Vagina (tissue), 2 donors: ENCODE measurements at places on chromosomes 1 and 21. TPM values are rescaled to one million over a fixed set of nuclear protein-coding genes. Genes with fewer than 3 reads are reported as not detected.

- peak overlapping the region; percentile 100 for H3K27ac ChIP-seq
- peaks cover 4% of the 10 kb centered on the region for H3K36me3 ChIP-seq
- no peak for DNase-seq
- no peaks in the 10 kb centered on the region for H3K27me3 ChIP-seq
- H3K4me1 ChIP-seq = peaks cover 45% of the 10 kb centered on the region
- H3K4me3 ChIP-seq = peak overlapping the region; percentile 99
These were observed 1.7 kb downstream of the MCL1 start for GRCh38 chr1:150577557-150578271.

Gene TNFRSF14
- 49.6 TPM for total RNA-seq

GRCh38 chr1:231036416-231036815 is 3.6 kb downstream of the FAM89A start:
- H3K4me1 ChIP-seq = peaks cover 38% of the 10 kb centered on the region
- H3K27ac ChIP-seq = no peak overlapping the region
- DNase-seq = no peak
- no peaks in the 10 kb centered on the region for H3K27me3 ChIP-seq

DNA sequence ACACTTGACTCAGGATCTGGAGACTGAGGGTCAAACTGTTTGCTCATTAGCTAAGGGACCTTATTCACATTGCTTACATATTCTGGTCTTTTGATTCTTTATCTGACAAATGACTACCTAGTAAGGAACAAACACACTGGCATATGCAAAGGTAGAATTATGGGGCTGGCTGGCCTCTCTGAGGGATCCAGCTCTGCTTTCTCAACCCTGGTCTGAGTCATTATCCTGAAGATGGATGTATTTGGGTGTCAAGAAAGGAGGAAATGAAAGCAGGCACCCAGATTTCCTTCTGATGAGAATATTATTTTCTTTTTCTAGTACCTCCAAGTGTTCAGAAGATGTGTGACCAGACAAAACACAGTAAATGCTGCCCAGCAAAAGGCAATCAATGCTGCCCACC is 6.0 kb downstream of the SMCP start:
- DNase-seq = no peak
- no peak overlapping the region for H3K27ac ChIP-seq

Gene TPTE
- not detected for total RNA-seq

Gene SEC22B
- 19.4 TPM for total RNA-seq

Gene DIO1
- not detected for total RNA-seq

Gene KRTAP11-1
- total RNA-seq = not detected

Gene C1orf115
- total RNA-seq = 11.0 TPM

GRCh38 chr1:204872262-204872881 is 1.7 kb downstream of the NFASC start:
- H3K36me3 ChIP-seq = no peaks in the 10 kb centered on the region
- H3K4me3 ChIP-seq = no peak overlapping the region
- H3K27ac ChIP-seq = no peak overlapping the region

- H3K27ac ChIP-seq = no peak overlapping the region
- no peak for DNase-seq
- H3K36me3 ChIP-seq = no peaks in the 10 kb centered on the region
These were observed 736 bp upstream of the BARHL2 start for GRCh38 chr1:90717665-90718410.

Gene MTMR11
- 16.9 TPM for total RNA-seq

Gene KLHL20
- total RNA-seq = 14.7 TPM

Gene SH3D21
- total RNA-seq = 17.2 TPM

- H3K36me3 ChIP-seq = no peaks in the 10 kb centered on the region
- DNase-seq = no peak
- H3K4me1 ChIP-seq = no peaks in the 10 kb centered on the region
- no peak overlapping the region for H3K27ac ChIP-seq
These were observed 21.5 kb downstream of the ZMYND12 start for GRCh38 chr1:42434340-42434739.

GRCh38 chr1:115217150-115218033 is 120.7 kb downstream of the NGF start:
- H3K4me1 ChIP-seq = peaks cover 6% of the 10 kb centered on the region
- no peaks in the 10 kb centered on the region for H3K27me3 ChIP-seq
- no peak for DNase-seq
- H3K36me3 ChIP-seq = no peaks in the 10 kb centered on the region
- H3K4me3 ChIP-seq = no peak overlapping the region
- H3K27ac ChIP-seq = no peak overlapping the region

Gene CNN3
- 250 TPM for total RNA-seq

DNA sequence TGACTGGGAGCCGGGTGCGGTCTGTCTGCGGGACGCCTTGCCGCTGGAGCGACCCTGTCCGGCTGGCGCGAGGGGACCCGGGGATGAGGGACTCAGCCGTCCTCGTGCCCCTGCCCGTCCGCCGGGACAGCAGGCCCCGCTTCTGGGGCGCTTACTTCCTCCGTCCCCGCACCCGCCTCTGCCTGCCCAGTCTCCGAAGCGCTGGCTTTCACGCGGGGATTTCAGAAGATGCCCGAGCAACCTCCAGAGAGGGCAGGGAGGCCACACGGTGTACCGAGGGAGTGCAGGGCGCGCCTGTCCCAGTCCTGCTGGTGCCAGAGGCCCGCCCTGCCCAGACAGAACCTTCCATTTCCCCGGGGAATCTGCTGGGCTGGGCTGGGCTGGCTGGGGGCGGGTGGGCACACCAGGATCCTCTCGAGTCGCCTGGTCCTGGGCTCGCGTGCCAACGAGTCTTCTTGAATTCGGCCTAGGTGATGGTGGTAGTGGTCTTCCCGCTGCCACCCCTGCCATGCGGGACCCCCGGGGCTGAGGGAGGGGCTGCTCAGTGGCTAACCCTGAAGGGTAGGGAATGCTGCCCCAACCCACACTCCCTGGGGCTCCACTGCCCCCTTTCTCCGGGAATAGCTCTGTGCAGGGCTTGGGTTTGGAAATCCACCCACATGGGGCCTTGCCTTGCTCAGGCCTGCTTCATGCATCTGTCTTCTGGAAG is 2.5 kb upstream of the TRPM2 start:
- H3K27me3 ChIP-seq = no peaks in the 10 kb centered on the region
- no peak overlapping the region for H3K27ac ChIP-seq
- no peak for DNase-seq
- peaks cover 6% of the 10 kb centered on the region for H3K4me1 ChIP-seq

DNA sequence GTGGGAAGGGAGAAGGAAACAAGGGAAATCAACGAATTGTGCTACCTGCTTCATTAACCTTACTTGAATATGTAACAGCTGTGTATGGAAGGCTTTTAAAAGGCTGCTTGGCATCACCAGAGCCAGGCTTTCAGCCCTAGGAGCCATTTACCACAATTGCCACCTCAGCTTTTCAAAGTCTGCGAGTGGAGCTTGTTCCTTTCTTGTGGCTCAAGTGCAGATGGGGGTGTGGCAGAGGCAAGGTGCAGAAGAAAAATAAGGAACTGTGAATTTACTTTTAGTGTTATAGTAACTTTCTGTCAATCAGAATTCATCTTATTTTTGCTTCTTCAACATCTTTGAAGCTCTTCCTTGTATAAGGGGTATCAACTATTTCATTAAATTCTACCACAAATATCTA is 17.6 kb downstream of the CLCA2 start:
- DNase-seq = no peak

DNA sequence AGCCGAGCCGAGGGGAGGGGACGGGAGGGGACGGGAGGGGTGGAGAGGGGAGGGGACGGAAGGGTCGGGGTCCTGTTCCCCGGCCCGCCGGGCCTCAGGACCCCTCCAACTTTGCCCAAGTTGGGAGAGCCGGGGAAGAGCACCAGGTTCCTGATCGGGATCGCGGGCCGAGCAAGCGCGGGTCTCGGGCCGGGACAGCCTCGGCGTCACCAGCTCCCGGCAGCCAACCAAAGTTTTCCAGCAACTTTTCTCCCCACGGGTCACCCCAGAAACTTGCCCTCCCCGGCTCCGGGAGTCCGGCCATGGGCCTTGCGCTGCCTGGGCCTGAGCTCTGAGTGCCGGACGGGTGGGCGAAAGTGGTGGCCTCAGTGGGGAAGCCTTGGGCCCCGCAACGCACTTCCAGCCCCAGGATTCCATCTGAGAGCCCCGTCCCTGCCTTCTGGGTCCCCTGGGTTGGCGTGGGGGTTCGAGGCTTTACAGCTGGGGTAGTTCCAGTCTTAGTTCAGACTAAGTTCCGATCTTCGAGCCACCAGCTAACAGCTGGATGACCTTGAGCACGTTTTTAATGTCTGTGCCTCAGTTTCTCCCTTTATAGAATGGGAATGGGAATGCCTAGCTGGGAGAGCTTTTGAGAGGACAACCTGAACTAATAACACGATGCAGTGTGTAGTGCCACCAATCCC is 458 bp downstream of the ZC3H12A start:
- H3K27ac ChIP-seq = peak overlapping the region; percentile 98
- H3K4me3 ChIP-seq = peak overlapping the region; percentile 84
- H3K4me1 ChIP-seq = peaks cover 83% of the 10 kb centered on the region
- no peak for DNase-seq
- H3K36me3 ChIP-seq = no peaks in the 10 kb centered on the region

Gene TNFRSF25
- 32.7 TPM for total RNA-seq

Gene PTPN7
- 7.9 TPM for total RNA-seq

Gene TBX15
- total RNA-seq = 0.98 TPM

Gene CFHR2
- not detected for total RNA-seq

DNA sequence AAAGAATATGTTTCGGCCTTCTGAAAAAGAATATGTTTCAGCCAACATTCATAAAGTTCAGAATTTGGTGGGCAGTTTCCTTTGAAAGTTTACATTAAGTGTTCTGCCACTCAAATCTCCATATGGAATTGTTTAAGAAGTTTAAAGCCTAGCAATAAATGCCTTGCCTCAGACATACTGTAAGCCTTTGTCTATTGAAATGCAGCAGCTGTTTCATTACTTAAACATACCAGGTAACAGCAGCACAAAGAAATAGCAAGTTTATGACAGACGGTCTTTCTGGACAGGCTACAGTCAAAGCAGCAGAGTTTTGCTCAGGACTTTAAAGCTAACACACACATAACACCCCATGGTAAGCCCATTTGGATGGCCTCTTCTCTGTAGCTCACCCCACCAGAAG is 38.5 kb upstream of the C1orf105 start:
- no peaks in the 10 kb centered on the region for H3K27me3 ChIP-seq
- H3K36me3 ChIP-seq = no peaks in the 10 kb centered on the region
- no peaks in the 10 kb centered on the region for H3K4me1 ChIP-seq
- DNase-seq = no peak

Gene LHX8
- not detected for total RNA-seq

DNA sequence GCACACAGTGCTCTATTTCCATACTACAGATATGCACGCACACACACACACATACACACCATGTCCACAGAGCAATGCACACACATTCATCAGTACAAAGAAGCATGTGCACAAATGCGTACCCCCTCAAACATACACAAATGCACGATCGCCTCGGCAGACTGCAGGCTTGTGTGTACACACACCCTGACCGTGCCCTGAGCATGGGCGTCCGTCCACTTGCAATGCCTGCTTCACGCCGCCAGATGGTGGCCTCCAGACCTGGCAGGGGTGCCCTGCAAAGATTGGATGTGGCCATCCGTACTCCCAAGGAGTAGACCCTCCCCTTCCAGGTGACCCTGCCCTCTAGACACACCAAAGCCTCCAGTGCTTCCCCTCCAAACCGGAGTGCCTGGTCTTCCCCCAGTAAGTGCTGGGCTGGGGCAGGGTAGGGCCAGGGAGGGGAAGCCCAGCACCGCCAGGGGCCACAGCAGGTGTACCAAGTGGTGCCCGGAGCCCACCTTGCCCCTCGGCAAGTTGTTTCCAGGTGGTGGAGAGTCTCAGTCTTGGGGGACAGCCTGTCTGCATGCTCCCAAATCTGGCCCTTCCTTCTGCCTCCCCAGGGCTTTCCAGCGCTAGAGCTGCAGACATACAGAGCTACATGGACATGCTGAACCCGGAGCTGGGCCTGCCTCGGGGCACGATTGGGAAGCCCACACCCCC is 20.6 kb downstream of the ESPN start:
- peaks cover 6% of the 10 kb centered on the region for H3K27me3 ChIP-seq
- peaks cover 22% of the 10 kb centered on the region for H3K4me1 ChIP-seq
- H3K27ac ChIP-seq = no peak overlapping the region

- no peaks in the 10 kb centered on the region for H3K36me3 ChIP-seq
- no peaks in the 10 kb centered on the region for H3K27me3 ChIP-seq
- no peak overlapping the region for H3K4me3 ChIP-seq
- H3K4me1 ChIP-seq = no peaks in the 10 kb centered on the region
These were observed 40.2 kb upstream of the RBM15 start for GRCh38 chr1:110298991-110299390.

Gene ST6GALNAC5
- 9.6 TPM for total RNA-seq

- no peak overlapping the region for H3K27ac ChIP-seq
- H3K4me1 ChIP-seq = no peaks in the 10 kb centered on the region
- no peaks in the 10 kb centered on the region for H3K36me3 ChIP-seq
- no peak overlapping the region for H3K4me3 ChIP-seq
These were observed 8.8 kb downstream of the GIPC2 start for GRCh38 chr1:78054559-78054958.

- H3K36me3 ChIP-seq = no peaks in the 10 kb centered on the region
- no peak overlapping the region for H3K4me3 ChIP-seq
- H3K4me1 ChIP-seq = no peaks in the 10 kb centered on the region
- H3K27me3 ChIP-seq = no peaks in the 10 kb centered on the region
- DNase-seq = no peak
These were observed 9.3 kb upstream of the MAST2 start for GRCh38 chr1:45793942-45794604.

DNA sequence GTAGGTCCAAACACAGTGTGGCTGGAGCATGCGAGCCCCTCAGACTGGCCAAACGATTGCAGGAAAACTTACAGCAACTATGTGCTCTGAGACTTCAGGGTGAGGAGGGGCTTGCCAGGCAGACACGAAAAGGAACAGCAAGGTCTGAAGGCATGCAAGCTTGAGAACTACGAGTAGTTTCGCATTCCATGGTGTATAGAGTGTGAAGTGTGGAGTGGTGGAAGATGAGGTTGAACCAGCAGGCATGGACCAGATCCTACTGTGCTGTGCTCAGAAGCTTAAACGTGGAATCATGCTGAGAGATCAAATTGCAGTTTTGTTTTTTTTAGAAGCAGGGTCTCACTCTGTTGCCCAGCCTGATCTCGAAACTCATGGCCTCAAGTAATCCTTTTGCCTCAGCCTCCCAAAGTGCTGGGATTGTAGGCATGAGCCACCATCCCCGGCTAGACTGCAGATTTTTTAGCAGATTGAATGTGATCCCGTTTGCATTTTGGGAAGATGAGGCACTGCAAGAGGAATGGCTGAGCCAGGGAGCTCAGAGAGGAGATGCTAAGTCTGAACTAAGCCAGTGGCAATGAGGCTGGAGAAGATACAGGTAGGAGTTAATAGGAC is 5.1 kb upstream of the TFAP2E start:
- H3K27ac ChIP-seq = no peak overlapping the region
- no peak overlapping the region for H3K4me3 ChIP-seq
- H3K36me3 ChIP-seq = peaks cover 10% of the 10 kb centered on the region
- peaks cover 7% of the 10 kb centered on the region for H3K4me1 ChIP-seq
- no peaks in the 10 kb centered on the region for H3K27me3 ChIP-seq
- DNase-seq = no peak

DNA sequence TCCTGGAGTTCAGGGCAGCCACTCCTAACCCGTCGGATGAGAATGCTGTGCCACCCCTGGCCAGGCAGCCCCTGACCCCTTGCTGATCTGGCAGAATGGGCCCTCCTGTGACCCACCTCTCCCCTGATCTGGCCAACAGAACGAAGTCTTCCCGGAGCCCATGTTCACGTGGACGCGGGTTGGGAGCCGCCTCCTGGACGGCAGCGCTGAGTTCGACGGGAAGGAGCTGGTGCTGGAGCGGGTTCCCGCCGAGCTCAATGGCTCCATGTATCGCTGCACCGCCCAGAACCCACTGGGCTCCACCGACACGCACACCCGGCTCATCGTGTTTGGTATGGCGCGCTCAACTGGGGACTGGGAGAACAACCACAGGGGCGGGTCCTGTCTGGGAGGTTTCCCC is 104.1 kb upstream of the KLHDC7A start:
- H3K27me3 ChIP-seq = no peaks in the 10 kb centered on the region
- DNase-seq = no peak
- H3K27ac ChIP-seq = no peak overlapping the region
- no peaks in the 10 kb centered on the region for H3K4me1 ChIP-seq
- no peak overlapping the region for H3K4me3 ChIP-seq
